CD4-positive, alpha-beta T cell treated with Interleukin-4 for 1 hour (primary cell): ENCODE measurements at places on chromosomes 13 and 19.

DNA sequence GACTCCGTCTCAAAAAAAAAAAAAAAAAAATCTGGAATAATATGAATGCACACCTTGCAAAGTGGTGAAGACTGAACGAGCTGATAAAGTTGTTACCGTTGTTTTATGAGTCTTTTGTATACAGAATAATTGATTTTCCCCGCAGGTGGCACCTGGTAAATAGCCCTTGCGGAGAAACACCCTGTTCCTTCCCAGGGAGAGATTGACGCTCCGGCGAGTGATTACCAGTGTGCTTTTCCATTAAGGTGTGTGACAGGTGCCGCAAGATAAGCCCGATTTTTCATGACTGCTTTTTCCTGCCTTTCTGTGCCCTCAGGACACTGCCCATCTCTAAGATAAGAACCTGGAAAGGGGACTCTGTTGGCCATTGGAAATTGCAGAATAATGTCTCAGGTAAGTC lies 943 bp downstream of the ZNF302 start:
- DNase-seq: no peak

DNA sequence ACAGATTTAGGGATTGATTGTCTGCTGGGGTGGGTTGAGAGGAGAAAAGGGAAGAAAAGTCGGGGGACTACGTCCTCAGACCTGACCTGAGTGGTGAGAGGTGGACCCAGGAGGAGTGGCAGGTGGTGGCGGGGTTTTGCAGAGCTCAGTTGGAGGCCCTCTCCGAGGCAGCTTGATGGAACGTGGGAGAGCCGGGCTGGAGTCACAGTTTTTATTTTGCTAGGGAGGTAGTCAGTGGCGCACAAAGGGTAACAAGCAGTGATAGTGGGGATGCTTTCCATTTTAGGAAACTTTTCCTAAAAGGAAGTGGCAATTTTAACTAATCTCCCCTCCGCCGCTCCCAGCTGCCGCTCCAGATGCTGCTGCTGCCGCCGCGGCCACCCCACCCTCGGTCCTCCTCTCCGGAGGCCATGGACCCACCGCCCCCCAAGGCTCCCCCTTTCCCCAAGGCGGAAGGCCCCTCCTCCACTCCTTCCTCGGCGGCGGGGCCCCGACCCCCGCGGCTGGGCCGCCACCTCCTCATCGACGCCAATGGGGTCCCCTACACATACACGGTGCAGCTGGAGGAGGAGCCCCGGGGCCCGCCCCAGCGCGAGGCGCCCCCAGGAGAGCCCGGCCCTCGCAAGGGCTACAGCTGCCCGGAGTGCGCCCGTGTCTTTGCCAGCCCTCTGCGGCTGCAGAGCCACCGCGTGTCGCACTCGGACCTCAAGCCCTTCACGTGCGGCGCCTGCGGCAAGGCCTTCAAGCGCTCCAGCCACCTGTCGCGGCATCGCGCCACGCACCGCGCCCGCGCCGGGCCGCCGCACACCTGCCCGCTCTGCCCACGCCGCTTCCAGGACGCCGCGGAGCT lies 1.1 kb upstream of the ZNF581 start:
- peak; percentile 23 for DNase-seq

GRCh38 chr13:31869582-31869981 lies 130.3 kb downstream of the RXFP2 start:
- no peak for DNase-seq

- no peak for DNase-seq
Measured at GRCh38 chr13:47976325-47976724, 24.7 kb downstream of the SUCLA2 start.

- no peak for DNase-seq
Measured at GRCh38 chr13:95499811-95500712, 52.5 kb upstream of the CLDN10 start.

- no peak for DNase-seq
Measured at GRCh38 chr13:76944456-76944855, 3.9 kb upstream of the ACOD1 start.

DNA sequence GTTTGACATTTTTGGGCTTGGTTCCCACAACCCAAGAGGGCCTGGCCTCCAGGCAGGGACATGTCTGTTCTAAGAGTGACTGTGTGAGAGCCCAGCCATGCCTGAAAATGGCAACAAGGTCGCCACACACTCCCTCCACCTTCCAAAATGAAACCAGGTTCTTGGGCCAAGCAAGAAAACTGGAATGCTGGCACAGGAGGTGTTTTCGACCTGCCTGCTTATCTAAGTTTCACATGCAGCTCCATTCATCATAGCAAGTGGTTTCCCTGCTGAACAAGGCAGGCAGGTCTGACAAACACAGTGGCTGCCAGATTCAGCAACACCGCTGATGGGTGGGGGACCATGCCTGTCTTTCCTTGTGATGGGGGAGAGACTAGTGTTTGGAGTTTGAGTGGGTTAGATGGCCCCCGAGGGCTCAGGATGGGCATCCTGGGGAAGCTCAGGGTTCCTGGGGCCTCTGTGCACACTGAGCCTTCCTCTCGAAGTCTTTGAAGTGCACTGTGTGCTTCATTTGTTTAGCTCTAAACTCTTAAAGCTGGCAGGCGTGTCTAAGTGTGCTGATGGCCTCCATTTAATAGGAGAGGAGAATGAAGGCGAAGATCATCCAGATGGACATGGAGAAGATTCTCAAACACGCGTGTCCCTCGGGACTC lies 17.9 kb upstream of the GAS6 start:
- no peak for DNase-seq
